ENCODE measurements at places on chromosomes 2 and 18.

DNA sequence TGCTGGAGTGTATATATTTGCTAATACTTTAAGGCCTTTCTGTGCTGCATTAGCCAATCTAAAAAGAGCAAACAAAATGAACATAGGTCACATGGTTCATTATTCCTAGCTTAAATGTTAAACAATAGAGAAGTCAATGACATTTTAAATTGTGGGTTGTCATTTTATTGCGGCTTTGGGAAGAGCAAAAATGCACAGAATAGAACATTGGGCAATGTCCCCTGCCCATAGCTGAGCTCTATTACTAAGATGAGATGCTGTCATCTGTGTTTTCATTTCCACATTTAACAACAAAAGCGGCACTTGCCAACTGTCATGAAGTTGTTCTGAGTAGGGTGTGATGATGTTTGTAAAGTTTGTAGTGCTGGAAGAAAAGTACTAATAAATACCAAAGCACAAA, 3.2 kb upstream of the VAPA start:
- DNase-seq = no peak
- H3K36me3 ChIP-seq = no peaks in the 10 kb centered on the region
- H3K27me3 ChIP-seq = no peaks in the 10 kb centered on the region

DNA sequence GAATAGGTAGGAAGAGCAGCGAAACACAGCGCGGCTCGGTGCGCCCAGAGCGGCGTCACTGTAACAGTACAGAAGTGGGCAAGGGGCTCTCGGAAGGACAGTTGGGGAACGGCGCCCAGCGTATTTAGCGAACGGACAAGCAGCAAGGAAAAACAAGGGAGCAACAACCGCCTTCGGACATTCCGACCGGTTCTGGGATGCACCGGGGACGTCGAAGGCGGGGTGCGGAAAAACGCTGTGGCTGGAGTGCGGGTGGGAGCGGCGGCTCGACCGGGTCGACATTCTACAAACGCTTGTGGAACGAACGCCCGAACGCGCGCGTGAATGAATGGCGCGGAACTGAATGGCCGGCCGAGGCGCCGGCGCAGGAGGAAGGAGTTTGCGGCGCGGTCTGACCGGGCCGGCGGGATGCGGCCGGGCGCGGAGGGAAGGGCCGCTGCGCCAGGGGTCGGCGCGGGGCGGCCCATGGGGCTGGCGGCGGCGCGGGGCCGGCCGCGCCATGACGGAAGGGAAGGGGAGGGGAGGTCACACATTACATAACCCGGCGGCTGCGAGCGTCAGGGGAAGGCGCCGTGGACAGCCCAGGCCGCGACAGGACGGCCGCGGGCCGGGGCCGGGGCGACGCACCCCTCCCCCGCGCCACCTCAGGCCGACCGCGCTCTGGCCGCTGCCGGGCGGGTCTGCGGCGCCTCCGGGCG, 605 bp downstream of the REV1 start:
- peak overlapping the region; percentile 95 for H3K27ac ChIP-seq
- H3K27me3 ChIP-seq = no peaks in the 10 kb centered on the region
- peak overlapping the region; percentile 55 for H3K4me3 ChIP-seq
- H3K36me3 ChIP-seq = no peaks in the 10 kb centered on the region
- H3K4me1 ChIP-seq = peaks cover 5% of the 10 kb centered on the region

- H3K27ac ChIP-seq = peak overlapping the region; percentile 85
- DNase-seq = peak; percentile 46
- peak overlapping the region; percentile 86 for H3K4me3 ChIP-seq
- H3K36me3 ChIP-seq = no peaks in the 10 kb centered on the region
These were observed 558 bp downstream of the TTC39C start for GRCh38 chr18:24014986-24015638.

- DNase-seq = no peak
- no peak overlapping the region for H3K4me3 ChIP-seq
- no peaks in the 10 kb centered on the region for H3K36me3 ChIP-seq
- H3K4me1 ChIP-seq = no peaks in the 10 kb centered on the region
These were observed 189.6 kb downstream of the ACTR3 start for GRCh38 chr2:114079366-114080004.

- H3K36me3 ChIP-seq = no peaks in the 10 kb centered on the region
- H3K4me1 ChIP-seq = no peaks in the 10 kb centered on the region
- no peak overlapping the region for H3K27ac ChIP-seq
- no peak overlapping the region for H3K4me3 ChIP-seq
- peaks cover 6% of the 10 kb centered on the region for H3K27me3 ChIP-seq
These were observed 17.6 kb upstream of the GRP start for GRCh38 chr18:59202258-59202820.

DNA sequence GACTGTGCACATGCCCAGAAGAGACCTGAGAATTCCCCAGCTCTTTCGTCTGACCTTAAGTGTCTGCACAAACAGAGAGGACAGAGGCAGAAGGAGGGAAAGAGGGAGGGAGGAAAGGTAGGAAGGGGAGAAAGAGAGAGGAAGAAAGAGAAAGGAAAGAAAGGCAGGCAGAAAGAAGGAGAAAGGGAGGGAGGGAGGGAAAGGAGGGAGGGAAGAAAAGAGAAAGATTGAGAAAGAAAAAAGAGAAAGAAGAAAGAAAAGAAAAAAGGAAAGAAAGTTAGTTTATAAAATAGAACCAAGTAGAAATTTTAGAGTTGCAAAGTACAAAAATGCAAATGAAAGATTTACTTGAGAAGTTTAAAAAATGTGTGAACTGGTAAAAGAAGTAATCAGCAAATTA, 7.4 kb upstream of the POLR1B start:
- no peak for DNase-seq
- no peaks in the 10 kb centered on the region for H3K4me1 ChIP-seq
- peaks cover 45% of the 10 kb centered on the region for H3K36me3 ChIP-seq
- H3K27me3 ChIP-seq = no peaks in the 10 kb centered on the region

GRCh38 chr2:11701206-11701605, 31.2 kb upstream of the NTSR2 start:
- H3K36me3 ChIP-seq = no peaks in the 10 kb centered on the region
- DNase-seq = no peak
- no peak overlapping the region for H3K27ac ChIP-seq
- peaks cover 36% of the 10 kb centered on the region for H3K4me1 ChIP-seq
- H3K27me3 ChIP-seq = no peaks in the 10 kb centered on the region

- H3K27me3 ChIP-seq = no peaks in the 10 kb centered on the region
- H3K4me3 ChIP-seq = no peak overlapping the region
- no peak overlapping the region for H3K27ac ChIP-seq
- H3K36me3 ChIP-seq = no peaks in the 10 kb centered on the region
These were observed 70.7 kb downstream of the NEDD4L start for GRCh38 chr18:58114766-58115165.

DNA sequence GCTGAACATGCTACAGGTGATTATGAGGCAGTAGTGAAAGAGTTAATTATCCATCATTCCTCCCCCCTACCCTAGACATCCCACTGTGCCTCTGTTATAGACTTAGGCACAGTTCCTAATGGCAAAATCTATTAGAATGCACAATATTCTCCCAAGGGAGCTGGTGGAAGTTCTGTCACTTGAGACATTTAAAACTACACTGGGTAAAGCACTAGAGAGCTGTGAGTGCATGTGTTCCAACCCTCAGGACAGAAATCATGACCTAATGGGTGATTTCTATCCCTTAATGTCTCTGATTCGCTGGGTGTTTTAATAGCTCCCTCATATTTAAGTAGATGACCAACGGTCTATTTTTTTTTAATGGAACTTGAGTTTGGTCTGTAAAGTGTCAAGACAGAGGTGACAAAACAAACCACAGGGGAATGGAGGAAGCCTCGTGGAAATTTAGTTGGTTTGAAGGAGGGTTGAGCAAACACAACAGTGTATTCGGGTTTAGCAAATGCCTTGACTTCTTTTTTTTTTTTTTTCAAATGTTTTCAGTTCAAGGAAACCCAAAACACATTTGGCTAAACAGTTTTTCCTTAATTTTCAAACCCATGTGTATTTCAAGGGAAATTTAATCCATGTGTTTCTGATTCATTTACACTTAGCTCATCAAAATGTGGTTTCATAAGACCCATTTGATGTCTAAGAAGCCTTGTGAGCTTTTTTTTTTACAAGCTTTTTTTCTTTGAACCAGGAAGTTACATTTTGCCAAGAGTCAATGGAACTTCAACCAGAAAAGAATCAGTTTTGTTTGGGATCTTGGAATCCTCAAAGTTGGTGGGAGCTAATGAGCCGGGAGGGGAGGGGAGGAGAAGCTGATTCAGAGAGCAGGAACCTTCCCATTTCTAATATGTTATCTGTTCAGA, 665.1 kb upstream of the ZEB2 start:
- H3K4me1 ChIP-seq = peaks cover 7% of the 10 kb centered on the region
- DNase-seq = no peak
- peak overlapping the region; percentile 49 for H3K27ac ChIP-seq
- H3K4me3 ChIP-seq = no peak overlapping the region
- no peaks in the 10 kb centered on the region for H3K36me3 ChIP-seq
- no peaks in the 10 kb centered on the region for H3K27me3 ChIP-seq

GRCh38 chr2:216915557-216916150, 55.8 kb upstream of the TNP1 start:
- H3K36me3 ChIP-seq = no peaks in the 10 kb centered on the region
- no peaks in the 10 kb centered on the region for H3K4me1 ChIP-seq
- DNase-seq = no peak
- peak overlapping the region; percentile 15 for H3K27ac ChIP-seq
- H3K27me3 ChIP-seq = no peaks in the 10 kb centered on the region

DNA sequence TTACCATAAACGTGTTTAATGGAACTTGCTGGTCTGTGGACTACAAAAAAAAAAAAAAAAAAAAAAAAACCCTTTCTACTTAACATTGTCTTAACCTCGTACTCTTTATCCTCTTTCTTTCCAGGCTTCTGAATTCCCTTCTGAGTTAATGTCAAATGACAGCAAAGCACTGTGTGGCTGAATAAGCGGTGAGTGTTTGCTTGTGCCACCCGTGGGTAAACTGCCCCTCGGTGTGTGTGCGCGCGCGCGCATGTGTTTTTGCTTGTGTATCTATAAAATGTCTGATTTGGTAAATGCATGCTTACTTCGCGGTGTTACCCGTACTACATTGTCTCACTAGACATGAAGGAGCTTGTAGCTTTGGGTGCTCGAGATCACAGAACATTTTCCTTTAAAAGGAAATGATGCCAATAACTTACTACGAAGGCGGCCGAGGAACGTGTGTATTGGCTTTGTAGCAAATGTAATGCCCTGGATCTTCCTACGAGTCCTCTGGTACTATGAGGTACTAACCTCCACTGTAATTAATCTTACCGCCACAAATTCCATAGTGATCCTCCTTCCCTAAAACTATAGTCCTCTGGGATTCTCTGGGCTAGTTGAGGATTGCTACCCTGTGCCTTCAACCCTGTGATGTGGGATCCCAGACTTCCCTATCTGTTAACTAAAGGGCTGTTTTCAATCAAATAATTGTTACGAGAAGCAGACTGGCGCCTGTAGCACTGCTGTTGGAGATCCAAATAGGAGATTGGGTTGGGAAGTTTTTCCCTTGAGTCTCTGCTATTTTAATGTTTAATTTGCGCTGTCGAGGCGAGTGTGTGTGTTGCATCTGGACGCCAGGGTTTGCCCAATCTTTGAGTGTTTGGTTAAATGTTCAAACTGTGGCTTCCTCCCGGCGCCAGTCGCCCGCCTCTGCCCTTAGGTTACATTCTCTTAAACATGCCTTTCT, 1.1 kb downstream of the ID2 start:
- no peak for DNase-seq
- no peaks in the 10 kb centered on the region for H3K36me3 ChIP-seq
- peak overlapping the region; percentile 64 for H3K27ac ChIP-seq
- peaks cover 44% of the 10 kb centered on the region for H3K4me1 ChIP-seq
- peak overlapping the region; percentile 67 for H3K4me3 ChIP-seq

GRCh38 chr2:52386433-52387030, 1354.6 kb upstream of the NRXN1 start:
- H3K27ac ChIP-seq = no peak overlapping the region
- H3K27me3 ChIP-seq = no peaks in the 10 kb centered on the region
- H3K4me3 ChIP-seq = no peak overlapping the region
- no peaks in the 10 kb centered on the region for H3K4me1 ChIP-seq

DNA sequence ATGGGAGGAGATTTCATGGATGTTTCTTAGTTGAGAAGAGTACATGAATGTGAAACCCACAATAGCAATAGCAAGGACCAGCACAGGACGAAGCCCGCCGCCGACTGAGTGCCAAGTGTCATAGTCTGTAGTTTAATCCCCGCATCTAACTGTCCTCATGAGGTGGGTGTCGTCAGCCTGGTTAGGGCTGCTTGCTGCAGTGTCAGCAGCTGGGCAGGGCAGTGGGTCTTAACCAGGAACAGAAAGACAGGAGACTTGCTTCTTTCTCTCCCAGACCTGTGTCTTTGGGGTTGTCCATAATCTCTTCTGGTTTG, 146.6 kb downstream of the VAPA start:
- DNase-seq = no peak
- peak overlapping the region; percentile 86 for H3K27ac ChIP-seq
- H3K27me3 ChIP-seq = no peaks in the 10 kb centered on the region
